ENCODE measurements at places on chromosomes 3 and 15.

DNA sequence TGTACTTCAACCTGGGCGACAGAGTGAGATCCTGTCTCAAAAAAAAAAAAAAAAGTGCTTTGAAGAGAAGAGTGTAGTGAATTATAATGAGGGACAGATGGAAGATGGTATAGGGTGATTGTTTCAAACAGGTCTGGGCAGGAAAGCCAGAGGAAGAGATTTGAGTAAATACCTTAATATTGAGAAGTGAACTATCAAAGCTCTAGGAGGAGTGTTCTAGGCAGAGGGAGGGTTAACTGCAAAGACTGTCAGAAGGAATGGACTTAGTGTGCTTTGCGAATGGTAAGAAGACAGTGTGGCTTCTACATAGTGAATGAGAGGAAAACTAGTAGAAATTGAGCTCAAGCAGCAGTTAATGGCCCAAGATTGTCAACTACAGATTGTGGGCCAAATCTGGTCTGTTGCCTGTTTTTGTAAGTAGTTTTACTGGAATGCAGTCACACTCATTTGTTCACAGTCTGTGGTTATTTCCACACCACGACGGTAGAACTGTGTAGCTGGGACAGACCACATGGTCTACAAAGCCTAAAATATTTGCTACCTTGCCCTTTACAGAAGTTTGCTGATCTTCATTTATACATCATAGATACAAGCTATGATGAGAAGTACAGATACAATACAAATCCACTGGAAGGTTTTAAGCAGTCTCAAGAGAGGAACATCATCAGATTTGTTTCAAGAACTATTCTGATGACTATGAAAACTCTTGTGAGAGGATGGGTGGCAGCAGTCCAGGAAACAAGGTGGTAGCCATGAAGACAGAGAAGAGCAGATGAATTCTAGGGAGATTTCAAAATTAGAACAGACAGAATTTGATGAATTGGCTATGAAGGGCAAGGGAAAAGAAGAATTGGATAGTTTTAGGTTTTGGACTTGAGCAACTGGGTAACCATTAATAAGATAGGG, 16.5 kb upstream of the USP50 start:
- DNase-seq, result peak; percentile 93

- no peak for DNase-seq
These were observed 240.7 kb downstream of the SHOX2 start for GRCh38 chr3:157865352-157866000.

- peak; percentile 1 for DNase-seq
These were observed 32.7 kb downstream of the ZNF385D start for GRCh38 chr3:21718161-21718765.

GRCh38 chr3:113409676-113410075, 31.6 kb downstream of the CFAP44 start:
- DNase-seq, result no peak

GRCh38 chr3:157436583-157437291, at the start of gene PTX3:
Gene PTX3 (plus strand): TSS chr3:157436850. CDS start chr3:157436934, 84 bp downstream.
- peak; percentile 49 for DNase-seq

DNA sequence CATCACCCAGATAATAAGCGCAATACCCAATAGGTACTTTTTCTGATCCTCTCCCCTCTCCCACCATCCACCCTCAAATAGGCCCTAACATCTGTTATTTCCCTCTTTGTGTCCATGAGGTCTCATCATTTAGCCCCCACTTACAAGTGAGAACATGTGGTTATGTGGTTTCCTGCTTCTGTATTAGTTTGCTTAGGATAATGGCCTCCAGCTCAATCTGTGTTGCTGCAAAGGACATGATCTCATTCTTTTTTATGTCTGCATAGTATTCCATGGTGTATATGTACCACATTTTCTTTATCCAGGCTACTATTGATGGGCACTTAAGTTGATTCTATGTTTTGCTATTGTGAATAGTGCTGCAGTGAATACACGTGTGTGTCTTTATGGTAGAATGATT, 165.4 kb downstream of the MBNL1 start:
- no peak for DNase-seq

DNA sequence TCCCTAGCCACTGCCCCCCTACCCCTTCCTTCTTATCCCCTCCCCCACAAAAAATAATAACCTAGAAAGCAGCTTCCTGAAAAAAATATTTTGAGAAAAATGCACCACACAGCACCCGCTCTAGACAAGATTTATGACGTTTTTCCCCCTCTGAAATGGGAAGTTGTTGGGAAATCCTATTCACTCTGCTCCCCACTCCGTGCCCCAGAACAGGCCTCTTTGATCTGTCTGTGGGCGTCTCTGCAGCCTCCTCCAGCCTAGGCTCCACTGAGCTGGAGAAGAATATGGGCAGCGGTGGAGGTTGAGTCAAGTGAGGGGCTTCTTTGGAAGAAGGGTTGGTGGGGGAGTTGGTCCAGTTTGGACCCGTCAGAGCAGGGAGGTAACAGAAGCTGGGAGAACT, 28.5 kb upstream of the POLG start:
- no peak for DNase-seq

DNA sequence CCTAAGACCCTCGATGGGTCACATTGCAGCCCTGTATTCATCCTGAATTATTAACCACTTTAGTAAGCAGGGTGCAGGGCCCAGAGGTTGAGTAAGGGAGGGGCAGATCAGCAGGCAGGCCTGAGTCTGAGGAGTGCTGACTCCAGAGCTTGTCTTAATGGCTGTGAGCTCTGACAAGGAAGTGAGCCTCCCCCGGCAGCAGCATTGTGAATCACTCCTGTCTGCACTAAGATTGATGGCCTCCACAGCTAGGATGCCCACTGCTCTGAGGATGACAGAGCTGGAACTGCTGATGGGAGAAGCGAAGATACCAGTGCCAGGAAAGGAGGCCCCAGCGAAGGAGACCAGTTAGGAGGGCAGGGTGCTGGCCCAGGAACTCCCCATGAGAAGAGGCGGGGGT, 46.5 kb upstream of the CCDC174 start:
- DNase-seq, result no peak

DNA sequence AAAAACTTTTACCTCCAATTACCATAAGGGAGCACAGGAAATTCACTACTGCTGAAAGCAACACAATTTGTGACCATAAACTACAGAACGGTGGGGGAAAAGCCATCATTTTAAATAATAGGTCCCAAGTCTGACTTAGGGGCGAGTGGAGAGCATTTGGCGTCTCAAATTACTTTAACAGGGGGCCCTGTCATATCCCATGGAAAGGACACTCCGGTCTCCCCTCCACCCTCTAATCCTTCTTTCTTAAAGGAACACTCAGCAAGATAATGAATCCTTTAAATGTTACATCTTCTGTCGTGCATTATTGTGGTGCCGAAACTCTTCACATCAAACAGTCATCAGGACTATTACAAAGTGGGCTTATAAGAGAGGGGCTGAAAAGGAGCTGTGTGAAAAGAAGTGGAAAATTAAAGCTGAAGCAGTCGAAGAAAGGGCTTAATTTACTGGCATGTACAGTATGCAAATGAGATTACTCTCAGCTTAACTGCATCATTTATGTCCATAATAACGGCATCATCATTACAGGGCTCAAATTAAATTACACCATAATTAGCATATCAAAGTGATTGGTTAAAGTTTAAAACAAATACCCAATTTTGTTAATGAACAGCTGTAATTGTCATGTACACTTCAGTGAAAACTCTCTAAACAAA, 342.2 kb downstream of the FOXP1 start:
- DNase-seq, result no peak

DNA sequence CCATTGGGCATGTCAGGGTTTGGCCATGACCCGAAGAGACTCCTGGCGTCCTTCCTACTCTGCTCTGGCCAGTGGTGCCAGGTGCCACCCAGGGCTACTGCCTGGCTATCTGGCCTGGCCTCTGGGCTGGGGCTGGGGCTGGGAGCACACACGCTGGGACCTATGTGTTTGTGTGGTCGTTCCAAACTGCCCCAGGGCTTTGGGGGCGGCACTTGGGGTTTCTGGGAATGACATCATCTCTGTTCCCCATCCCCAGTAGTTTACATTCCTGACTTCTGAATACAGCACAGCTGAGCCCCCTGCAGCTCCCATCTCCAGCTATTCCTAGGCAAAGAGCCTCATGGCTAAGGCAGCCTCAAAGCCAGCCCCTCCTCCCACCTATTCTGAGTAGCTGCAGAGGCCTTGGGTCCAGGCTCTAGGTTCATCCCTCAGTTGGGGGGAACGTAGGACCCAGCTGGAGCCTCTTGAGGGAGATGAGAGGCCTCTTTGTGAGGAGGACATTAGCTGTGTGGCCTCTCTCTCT, 24.3 kb downstream of the PLEKHO2 start:
- no peak for DNase-seq

DNA sequence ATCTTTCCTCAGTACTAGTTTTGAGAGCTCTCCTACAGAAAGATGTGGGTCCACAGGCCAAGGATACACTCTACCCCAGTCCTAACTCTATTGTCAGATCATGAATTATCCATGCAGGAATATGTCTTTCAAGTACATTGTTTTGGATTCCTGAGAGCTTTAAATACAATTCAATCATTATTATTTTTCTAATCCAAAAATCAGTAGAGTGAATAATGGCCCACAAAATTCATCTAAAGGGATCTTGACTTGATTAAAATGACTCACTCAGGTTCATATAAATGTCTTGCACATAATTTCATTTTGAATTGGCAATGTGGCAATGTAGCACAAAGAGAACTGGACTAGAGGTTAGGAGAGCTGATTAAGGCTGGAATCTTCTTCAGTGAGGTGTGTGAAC, 93.9 kb downstream of the ZPLD1 start:
- no peak for DNase-seq

DNA sequence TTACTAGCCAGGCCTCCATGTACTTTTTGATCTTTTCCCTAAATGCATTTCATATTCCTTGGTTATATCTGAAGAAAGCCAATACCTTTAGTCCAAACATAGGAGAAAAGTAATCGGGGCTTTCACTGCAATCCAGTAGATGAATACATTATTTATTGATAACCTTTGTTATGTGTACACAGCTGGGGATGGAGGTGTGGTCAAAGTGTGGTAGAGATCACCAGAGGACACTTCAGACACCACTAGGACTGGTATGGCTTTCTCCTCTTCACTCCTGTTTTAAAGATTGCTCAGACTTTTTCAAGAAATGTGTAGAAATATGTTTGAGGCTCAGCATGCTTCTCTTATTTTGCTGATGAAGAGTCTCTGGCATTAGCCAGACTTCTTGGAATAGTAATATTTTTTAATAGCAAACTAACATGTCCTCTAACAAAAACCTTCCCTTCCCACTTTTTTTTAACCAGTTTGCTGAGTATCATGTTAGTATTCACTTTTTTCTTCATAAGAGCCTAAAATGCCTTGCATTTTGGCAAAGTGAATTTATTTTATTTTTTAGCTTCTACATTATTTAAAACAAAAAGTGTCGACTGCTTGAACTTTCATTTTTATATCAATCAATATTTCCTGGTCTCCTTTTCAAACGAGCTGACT, 65.6 kb upstream of the MBNL1 start:
- DNase-seq, result no peak

DNA sequence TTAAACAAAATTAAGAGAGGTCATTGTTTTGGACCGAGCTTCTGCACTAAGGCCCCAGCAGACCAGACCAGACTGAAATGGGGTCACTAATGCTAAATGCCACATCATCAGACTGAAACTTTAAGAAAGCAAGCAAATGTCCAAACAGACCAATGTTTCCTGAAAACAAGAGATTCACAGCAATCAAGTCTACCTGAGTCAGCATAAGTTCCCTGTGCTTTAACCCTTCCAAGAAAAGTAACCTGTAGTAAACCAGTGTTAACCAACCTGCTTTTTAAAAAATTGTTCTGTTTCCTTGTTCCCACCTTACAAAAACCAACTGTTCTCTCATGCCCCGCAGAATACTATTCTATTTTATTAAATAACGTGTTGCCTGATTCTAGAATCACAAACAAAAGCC, 241.1 kb upstream of the GADL1 start:
- no peak for DNase-seq

DNA sequence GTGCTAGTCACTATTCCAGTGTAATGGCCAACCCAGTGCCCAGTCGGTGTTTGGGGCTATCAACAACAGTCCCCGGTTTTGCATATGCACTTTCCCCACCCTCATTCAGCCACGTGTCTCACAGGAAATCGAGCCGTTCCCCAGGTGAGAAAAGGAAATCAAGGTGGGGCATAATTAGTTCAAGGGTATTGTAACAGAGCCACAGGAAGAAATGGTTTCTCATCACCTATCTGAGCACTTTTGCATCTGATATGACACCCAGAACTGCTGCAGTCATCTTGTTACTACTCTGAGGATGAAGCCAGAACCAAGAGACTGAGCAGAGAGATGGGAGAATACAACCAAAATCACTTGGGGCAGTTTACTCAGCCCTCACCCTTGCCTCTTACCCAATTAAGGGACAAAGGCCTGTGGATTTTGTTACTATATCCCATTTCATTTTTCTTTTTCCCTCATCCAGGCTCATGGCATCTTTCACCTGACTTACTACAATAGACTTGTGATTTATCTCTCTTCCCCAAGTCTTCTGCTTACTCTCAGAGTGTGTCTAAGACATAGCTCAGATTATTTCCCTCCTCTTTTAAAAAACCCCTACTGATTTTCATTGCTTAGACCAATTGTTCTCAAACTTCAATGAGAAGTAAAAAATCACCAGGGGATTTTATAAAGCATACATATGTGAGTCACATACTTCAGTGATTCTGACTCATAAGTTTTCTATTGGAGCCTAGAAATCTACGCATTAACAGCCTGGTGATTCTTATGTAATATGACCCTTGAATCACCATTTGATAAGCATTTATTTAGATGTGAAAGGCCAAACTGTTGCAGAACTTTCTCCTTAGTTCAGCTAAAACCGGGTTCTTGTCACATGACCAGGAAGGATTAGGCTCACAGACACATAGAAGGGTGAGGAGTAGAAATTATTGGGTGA, 40.5 kb downstream of the TRAT1 start:
- no peak for DNase-seq

DNA sequence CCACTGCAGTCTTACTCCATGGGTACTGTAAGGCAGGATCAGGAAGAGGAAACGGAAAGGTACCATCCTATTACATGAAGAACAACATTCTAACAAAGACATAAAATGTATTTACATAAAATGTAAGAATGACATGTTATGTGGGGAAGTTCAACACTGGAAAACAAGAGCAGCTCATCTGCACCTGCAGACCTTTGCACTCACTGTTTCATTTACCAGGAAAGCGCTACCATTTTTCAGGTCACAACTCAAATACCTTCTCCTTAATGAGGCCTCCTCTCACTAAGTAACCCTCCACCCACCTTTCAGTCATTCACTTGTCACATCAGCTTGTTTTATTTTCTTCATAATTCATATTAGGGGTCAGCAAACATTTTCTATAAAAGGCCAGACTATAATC, 2.6 kb downstream of the TMCC1 start:
- no peak for DNase-seq

DNA sequence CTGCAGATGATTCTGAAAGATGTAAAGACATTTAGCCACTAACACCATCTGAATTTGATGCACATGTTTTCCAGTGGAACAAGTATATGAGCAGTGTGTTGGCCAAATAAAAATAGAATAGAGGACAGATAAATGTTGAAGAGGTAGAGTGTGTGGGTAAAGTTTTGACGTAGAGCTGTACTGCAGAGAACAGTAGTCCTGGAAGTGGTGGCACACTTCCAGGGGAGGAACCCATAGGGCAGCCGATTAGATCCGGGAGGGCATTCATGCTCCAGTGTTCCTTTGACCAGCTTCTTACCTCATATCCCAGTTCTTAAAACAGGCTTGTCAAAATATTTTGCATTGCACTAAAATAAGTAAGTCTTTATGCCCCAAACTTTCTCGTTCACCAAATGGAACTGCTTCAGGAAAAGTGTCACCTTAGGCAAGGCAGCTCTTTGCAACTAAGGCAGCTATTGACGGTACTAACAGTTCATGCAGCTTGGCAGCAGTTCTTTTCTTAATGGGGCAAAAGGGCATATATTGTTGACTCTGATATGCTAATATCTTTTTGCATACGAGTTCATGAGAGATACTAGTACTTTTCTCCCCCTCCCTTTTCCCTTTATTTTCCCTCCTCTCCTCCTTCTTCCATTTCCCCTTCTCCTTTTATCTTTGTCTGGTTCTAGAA, 429.3 kb upstream of the AZI2 start:
- no peak for DNase-seq

Measured in NCI-H2171 treated with DMSO at 0.1 percent for 48 hours (cell line).